Hindlimb muscle (tissue), 1 donor: ENCODE measurements at places on chromosomes 4 and X. TPM values are rescaled to one million over a fixed set of nuclear protein-coding genes. Genes with fewer than 3 reads are reported as not detected.

GNPDA2 gene
- polyA plus RNA-seq = 17.6 TPM

SPANXA1 gene
- not detected for polyA plus RNA-seq

- no peak for DNase-seq
These were observed 744.6 kb upstream of the IGFBP7 start for GRCh38 chr4:57854748-57855147.

DNA sequence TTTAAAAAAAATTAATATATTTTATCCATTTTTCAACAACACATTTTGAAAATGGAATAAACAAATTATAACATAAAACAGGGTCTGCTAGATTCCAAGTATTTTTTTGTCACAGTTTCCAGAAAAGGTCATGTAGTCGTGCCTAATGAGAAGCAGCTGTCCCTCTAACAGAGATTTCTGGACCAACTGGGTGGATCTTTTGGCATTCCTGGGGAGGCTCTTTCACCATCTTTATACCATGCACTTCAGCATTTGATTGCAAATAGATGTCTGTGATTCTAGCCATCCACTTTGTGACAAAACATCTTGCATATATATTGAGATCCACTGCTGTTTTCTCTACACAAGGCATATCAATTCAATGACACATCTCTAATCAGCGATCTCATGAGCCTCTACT lies 210.7 kb upstream of the LDB2 start:
- DNase-seq = no peak

- no peak for DNase-seq
These were observed 117.5 kb upstream of the VCX2 start for GRCh38 chrX:8288590-8288989.

DNA sequence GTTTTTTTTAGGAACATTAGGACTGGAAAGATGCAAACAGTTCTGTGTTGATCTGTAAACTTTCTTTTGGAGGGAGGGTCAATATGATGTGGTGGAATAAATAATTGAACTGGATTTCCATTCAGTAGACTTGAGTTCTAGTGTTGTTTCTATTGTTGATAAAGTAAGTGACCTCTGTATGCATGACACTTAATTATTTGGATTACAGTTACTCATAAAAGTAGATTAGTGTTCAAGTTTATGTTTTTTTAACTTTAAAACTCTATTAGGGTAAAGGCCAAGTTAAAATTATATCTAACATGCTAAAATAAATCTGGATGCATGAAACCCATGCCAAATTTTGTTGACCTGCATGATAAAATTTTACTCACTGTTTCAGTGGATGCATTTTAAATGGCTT lies 85.4 kb upstream of the NR3C2 start:
- DNase-seq = no peak

GRCh38 chrX:119398974-119399771 lies at the start of gene SLC25A43:
SLC25A43 (plus strand) TSS chrX:119399336; CDS start chrX:119399404, 68 bp downstream.
- DNase-seq = peak; percentile 65

- no peak for DNase-seq
These were observed 35.2 kb upstream of the SCD5 start for GRCh38 chr4:82833696-82834313.
